ENCODE measurements at places on chromosomes 3 and 15.

- no peak for DNase-seq
These were observed 208.2 kb upstream of the CMC1 start for GRCh38 chr3:28033059-28033784.

DNA sequence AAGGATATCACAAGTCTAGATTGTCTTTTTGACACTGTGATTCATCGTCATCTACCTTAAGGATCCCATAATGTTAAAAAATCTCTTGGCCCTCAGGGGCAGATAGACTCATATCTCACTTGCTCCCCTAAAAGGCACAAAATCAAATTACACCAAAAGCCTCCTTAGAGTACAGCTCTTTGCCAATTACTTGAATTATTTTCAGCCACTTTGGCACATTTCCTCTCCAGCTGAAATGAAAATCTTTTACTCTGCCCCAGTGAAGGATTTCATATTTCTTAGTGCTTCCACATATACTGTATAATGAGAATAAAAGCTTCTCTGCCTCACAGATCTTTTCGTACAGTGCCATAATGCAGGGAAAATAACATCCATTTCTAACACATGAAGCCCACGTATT is 190.7 kb upstream of the GBE1 start:
- DNase-seq, result no peak

DNA sequence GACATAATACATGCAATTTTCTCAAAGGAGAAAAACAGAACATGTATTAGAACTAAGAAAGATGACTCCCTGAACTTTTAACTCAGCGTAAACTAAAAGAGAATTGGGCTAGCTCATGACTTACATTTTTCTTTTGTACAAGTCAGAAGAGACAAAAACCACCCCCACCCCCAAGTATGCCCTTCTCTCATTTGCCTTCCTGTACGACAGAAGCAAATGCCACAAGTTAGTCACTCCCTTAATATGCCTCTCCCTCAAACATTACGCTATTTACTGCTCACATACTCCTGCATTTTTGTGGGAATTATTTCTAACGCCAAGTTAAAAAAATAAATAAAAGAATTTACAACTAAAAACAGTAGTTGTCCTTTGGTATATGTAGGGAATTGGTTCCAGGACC is 22.0 kb downstream of the CPEB1 start:
- DNase-seq, result no peak

DNA sequence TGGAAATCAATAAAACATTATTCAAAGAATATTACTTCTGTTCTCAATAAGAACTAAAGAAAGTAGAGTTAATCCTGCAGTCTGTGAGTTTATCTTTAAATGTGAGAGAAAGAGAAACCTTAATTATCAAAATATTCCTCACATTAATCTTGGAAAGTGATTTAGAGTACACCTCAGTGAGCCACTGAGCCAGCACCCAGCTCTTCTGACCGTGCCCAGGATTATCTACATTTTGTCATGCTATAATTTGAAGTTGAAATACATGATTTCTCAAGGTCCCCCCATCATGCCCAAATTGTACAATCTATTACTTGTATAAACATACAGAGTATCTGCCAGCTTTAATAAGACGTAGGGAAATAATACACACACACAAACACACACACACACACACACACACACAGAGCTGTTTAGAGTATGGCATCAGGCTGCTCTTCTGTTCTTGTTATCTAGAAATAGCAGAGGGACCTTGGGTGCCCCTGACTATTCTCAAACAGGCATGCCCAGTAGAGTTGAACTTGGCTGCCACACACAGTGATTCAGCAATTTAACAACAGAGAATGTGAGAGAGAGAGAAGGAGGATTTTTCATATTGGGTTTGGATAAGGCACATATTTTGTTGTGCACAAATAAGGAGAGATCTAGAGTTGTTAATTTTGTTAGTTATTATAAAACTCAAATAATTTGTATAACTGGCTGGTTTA is 74.4 kb downstream of the P2RY1 start:
- no peak for DNase-seq

DNA sequence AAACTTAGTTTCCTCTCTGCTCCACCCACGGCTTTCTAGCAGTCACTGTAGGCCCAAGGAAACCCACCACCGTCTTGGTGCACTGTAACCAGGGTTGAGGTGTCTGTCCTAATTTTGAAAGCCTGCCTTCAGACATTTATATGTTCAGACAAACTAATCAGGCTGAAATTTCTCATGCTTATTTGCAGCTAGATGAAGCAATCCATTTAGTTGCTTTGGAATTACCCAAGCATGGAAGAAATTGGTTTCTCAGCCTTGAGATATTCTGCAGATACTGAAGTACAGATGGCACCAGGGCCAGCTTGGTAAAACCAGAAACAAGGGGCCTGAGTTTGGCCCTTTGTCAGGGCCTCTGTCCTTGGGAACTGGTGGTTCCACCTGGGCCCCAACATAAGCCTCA is 105.4 kb downstream of the CACNA1D start:
- no peak for DNase-seq

GRCh38 chr3:50299929-50300680 is 900 bp upstream of the HYAL3 start:
- peak; percentile 39 for DNase-seq

DNA sequence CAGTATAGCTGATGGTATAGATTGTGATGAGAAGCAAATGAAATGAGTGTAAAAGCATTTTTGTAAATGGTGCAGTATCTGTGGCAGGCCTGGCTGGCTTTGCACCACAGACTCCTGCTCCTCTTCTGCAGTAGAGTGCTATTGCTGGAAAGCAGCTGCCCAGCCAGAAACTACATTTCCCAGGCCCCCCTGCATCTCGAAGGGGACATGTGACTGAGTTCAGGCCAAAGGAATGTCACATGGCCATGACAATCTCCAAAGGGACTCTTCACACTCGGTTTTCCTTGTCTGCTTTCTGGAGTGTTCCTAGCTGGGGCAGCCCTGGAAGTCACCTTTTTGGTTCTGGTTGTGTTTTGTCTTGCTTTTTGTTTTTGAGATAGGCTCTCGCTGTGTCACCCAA is 277.1 kb downstream of the SUCLG2 start:
- no peak for DNase-seq

GRCh38 chr3:57958642-57959422 is 49.4 kb upstream of the FLNB start:
- DNase-seq, result no peak

GRCh38 chr3:66411474-66411873 is 89.3 kb downstream of the LRIG1 start:
- no peak for DNase-seq

GRCh38 chr3:158953131-158953530 is 151.3 kb downstream of the MFSD1 start:
- no peak for DNase-seq

DNA sequence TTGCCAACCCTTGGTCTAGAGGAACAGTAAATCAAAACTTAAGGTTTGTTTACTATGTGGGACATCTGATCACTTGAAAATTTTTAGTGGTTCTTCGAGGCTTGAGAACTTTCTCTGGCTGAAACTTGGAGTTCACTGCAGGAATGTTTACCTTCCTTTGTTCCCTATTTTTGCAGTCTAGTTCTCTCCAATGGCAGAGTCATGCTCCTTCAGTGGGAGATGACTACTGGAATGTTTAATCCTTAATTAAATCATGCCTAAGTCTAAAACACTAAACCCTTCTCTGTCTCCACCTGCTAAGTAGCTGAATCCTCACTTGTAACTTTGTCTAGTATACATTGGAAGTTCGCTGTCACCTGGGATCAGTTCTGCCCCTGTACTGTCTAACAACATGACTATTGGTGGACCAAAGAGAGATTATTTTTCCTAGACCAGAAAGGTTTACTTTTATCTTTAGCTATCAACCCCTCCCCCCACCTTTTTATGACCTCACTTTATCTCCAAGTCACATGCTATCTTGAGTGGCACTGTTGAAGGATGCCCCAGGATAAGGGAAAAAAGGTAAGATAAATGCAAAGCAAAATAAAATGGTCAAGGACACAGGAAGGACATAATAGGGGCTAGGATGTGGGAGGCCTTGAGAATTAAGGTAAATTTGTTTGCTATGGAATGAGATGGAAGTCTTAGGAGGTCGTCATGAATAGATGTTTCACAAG is 1.2 kb upstream of the ZNF609 start:
- DNase-seq, result no peak

GRCh38 chr3:127467391-127467790 is 123.1 kb downstream of the TPRA1 start:
- DNase-seq, result no peak

DNA sequence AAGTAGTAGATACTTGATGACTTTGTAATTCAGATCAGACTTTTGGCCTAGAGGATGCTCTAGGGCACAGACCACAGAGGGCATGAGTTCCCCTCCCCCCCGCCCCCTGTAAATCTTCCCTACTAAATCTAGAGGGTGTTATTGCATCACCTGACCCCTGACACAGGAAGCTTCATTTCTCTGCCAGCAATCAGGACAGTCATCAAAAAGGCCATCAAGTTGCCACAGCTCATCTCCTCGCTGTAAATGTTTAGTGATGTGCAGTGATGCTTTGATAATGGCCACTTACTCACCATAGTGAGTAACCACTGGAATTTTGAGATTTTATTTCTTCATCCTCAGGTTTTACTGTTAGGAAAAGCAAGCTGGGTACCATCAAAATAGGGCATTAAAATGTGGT is 289.2 kb upstream of the CHRM5 start:
- no peak for DNase-seq

DNA sequence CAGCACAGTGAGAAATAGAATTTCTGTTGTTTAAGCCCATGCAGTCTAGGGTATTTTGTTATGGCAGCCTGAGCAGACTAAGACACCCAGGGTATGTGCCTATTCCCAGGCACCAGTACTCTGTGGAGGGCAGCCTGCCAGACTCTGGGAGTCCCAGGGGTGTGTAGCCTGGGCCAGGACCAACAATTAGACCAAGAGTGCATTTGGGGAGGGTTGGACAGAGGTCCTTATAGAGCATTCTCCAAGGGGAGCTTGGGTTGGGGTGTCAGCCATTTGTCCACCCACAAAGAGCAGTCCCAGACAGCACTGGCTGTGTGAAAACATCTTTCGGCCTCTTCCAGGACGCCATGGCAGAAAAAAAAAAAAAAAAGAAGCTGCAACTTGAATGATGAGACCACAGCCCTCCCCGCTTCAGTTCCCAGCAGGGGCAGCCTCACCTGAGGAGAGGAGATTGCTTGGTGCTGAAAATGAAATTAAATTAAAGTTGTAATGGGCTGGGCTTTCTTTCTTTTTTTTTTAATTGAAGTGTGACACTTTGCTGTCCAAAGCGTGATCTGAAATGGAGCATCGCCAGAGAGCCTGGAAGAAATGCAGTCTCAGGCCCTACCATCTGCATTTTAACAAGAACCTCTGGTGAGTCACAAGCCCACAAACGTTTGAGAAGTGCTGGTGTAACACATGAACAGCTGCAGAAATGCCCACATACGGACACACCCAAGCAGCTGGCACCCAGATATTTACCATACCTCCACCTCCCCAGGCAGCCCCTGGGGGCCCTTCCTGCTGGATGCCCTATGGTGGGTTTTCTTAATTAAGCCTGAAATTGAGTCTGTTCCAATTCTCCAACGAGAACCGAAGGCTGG is 21.3 kb upstream of the CAV3 start:
- no peak for DNase-seq

- DNase-seq, result no peak
These were observed 116.7 kb downstream of the XXYLT1 start for GRCh38 chr3:195154111-195154791.

DNA sequence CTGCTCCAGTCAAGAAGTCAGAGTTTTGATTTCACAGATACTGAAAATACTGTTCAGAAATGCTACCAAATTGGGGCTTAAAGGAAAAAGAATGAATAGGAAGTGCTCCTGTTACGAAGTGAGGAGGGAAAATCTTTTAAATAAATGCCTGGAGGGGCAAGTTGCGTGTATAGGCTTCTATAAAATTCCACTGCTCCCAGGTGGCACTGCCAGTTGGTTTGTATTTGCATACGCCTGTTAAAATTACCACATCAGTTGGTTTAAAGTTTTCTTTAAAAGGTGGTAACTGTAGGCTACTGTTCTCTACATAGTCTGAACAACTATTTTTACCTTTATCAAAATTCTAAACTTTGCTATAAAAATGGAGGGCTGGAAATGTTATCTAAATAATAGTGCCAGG is 123.5 kb downstream of the DLG1 start:
- DNase-seq, result no peak

DNA sequence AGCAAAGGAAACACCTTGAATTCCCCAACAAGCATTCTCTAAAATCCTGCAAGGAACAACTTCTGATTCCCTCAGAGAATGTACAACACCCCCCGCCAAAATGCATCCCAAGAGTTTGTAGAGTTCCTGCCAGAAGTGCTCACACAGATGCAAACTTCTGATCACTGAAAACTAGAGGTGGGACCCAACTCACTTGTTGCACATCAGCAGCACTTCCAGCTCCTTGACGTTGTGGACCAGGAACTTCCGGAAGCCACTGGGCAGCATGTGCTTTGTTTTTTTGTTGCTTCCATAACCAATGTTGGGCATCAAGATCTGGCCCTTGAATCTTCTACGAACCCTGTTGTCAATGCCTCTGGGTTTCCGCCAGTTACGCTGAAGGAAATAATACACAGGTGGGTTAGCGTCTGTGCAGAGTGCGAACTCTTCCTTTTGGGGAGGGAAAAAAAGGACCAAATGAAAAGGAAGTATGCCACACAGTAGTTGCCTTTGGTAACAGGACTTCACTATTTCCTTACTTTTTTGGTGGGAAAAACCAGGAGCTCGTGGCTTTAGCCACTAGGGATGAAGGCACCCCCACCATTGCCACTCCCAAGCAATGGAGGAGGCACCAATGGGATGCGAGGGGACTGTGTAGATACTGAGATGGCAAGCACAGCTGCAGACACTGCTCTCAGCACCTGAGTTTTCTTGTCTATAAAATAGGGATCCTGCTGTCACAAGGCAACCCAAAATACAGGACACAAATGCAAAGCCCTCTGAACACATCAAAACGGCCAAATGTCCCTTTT is 2.0 kb downstream of the RPL32 start:
- DNase-seq, result no peak

DNA sequence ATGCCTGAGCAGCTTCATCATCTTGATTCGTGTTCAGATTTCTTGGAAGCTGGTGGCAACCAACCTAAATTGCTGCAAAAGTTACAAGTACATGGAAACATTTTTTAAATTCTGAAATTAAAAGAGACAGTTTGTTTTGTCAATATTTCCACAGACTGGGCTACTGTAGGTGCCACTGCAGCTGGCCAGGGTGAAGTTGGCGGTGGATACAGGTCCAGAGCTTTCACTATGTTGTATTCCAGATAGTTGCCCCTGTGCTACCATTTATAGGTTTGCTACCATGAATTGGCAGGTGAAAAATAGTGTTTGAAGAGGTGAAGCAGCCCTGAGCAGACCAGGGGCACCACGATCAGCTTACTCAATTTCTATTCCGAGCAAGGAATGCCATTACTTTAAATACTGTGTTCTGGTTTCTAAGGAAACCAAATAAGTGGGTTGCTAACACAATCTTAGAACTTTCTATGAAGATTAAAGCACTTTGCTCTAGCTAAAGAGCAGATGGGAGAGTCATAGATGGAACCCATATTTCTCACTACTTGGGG is 21.2 kb upstream of the SHC4 start:
- no peak for DNase-seq

GRCh38 chr3:100198579-100199269 is 62.1 kb upstream of the TBC1D23 start:
- no peak for DNase-seq

- no peak for DNase-seq
These were observed 32.3 kb upstream of the MRPS22 start for GRCh38 chr3:139311557-139311956.

All from activated naive CD8-positive, alpha-beta T cell treated with anti-CD3 and anti-CD28 coated beads, Interleukin-2, amount 10 ng/mL, durations not matched to agents 7 days and 5 days (primary cell).